AG08396 (cell line): ENCODE measurements at places on chromosomes 16 and 17.

GRCh38 chr17:47300718-47301117 lies 23.0 kb upstream of the EFCAB13 start:
- DNase-seq, result no peak

- no peak for DNase-seq
These were observed 27.5 kb upstream of the HELZ start for GRCh38 chr17:67272312-67273047.

- no peak for DNase-seq
These were observed 105.5 kb downstream of the SPAG9 start for GRCh38 chr17:51015145-51015558.

- DNase-seq, result no peak
These were observed 35.0 kb downstream of the BCAS3 start for GRCh38 chr17:60712675-60713074.

GRCh38 chr17:8141045-8141444 lies 11.2 kb downstream of the PER1 start:
- no peak for DNase-seq

DNA sequence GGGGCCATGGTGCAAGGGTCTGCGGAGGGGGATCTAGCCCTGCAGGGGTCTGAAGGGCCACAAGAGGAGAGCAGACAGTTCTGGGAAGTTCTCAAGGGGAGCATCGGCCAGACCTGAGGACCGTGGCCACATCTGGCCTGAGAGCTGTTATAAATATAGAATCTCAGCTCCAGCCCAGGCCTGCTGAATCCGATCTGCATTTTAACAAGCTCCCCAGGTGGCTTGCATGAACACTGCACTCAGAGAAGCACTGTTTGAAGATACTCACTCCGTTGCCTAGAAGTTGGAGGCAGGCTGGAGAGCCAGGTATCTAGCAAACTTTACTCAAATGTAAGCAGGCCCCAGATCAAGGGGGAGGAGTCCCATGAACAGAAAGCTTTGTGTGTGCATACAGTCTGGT lies 61.3 kb downstream of the NKD1 start:
- DNase-seq, result no peak
